LHCN-M2 (cell line): ENCODE measurements at places on chromosomes 7 and 10.

GRCh38 chr10:34995925-34996324, 94.2 kb downstream of the CUL2 start:
- DNase-seq = no peak

- peak; percentile 39 for DNase-seq
Observed at GRCh38 chr10:43640603-43641002, 8.1 kb downstream of the ZNF32 start.

DNA sequence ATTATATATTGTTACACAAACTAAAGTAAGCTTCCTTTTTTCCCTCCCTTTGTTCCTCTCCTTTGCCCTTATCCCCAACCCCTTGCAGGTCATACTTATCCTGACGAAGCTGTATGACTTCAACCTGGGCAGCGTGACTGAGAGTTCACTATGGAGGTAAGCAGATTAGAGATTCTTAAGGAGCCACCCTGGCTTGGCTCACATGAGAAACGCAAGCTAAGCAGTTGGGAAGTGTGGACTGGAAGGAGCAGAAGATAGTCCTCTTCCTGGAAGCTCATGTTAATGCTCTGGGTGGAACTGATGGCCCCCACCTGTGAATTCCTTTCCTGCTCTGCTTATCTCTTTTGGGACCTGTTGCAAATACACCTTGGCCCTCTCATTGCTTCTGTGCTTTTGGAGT, 201.6 kb downstream of the SORCS3 start:
- DNase-seq = no peak

DNA sequence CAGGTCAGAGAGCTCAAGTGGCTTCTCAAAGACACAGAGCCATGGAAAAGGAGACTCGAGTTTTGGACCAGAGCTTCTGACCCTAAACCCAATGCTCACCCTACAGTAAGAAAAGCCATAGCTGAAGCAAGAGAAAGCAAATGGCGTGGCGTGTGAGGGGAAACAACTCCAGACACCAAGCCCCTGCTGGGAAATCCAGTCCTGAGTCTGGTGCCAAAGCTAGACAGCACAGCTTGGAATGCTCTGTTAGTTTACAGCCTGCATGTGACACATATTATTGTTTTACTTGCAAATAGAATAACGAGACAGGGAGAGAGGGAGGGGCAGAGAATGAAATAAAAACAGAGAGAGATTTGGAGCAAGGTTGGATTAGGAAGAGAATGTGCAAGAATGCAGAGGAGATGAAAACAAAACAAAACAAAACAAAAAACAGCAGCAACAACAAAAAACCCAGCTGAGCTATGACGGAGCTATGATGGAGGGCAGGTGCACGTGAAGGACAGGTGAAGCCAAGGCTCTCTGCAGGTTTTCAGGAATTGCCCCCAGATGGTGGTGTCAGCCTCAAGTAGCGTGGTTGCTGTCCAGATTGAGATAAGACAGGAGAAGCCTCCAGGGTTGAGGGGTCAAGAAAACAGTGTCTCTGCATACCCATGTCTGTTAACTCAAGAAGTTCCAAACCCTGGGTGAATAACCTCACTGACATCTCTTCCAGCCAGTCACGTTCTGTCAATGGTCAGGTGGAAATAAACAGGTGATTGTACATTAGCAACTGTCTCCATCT, 69.7 kb upstream of the LRRC18 start:
- no peak for DNase-seq

DNA sequence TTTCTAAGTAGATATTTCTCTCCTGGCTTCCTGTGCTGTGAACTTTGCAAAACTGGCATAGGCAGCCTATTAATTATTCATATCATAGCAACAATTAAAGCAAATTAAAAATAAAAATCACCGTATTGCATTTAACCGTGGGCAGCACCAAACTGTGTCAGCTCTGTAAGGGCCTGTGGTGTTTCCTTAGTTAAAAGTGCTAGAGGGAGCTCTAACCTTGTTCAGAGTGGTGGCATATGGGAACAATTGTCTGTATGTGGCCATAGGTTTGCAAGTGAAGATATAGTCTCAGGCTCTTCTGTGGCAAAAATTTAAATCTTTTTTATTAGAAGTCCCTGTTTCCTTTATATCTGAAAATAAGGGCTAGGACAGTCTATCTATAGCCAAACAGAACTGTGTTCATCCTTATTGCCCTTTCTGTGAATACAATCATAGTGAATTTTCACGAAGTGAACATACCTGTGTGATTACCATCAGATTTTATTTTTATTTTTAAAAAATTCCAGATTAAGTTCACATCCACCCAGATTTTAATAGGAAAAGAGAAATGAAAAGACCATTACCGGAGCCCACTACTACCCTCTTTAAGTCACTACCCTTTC, 92.6 kb downstream of the POLL start:
- DNase-seq = peak; percentile 7

- no peak for DNase-seq
Observed at GRCh38 chr10:111705021-111705420, 478.5 kb downstream of the GPAM start.

- DNase-seq = no peak
Observed at GRCh38 chr7:70533614-70534013, 598.3 kb upstream of the GALNT17 start.

- no peak for DNase-seq
Observed at GRCh38 chr10:88161070-88161469, 297.6 kb downstream of the PTEN start.

DNA sequence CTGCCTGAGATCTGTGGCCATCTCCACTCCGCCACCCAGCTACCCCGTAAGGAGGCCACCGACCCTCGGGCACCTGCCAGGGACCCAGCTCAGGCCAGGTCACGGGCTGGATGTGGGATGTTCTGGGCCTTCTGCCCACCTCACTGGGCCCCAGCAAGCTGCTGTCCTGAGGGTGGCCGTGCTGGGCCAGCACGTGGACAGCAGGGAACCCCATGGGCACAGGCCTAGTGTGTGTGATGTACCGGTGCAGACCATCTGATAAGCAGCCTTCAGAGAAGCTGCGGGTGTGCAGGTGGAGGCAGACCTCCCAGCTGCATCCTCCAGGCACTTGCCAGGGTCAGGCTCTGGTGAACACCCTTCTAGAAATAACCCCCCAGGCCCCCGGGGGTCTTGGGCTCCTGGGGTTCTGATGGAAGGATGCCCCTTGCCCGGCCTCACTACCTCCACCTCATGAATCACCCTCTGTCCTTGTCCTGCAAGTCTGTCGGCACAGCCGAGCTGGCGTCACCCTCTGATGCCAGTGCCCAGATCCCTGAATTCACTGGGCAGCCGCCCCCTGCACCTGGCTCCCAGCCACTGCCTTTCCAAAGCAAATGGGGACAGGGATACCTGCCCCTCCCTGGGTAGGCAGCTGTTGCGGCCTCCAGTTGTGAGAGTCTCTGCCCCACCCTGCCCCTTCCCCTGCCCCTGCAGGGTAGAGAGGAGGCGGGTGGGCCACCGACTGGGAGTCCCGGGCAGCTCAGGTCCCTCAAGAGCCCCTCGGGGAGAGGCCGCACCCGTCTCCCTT, 139.8 kb downstream of the FAM53B start:
- no peak for DNase-seq

DNA sequence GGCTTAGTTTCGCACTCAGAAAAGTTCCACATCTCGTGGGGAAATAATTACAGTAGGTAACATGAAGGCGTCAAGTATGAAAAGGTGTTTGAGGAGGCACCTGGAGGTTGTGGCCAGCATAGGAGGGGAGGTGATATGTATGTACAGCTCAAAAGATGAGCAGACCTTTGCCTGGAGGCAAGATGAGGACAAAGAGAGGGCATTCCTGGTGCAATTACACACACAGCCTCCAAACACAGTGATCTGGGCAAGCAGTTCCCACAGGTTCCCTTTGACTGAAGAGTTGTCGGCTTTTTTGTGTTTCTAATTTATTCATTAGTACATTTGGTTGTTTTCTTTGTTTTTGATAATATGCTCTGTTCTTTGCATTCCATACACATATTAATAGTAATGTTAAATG, 46.9 kb downstream of the CDK14 start:
- no peak for DNase-seq

DNA sequence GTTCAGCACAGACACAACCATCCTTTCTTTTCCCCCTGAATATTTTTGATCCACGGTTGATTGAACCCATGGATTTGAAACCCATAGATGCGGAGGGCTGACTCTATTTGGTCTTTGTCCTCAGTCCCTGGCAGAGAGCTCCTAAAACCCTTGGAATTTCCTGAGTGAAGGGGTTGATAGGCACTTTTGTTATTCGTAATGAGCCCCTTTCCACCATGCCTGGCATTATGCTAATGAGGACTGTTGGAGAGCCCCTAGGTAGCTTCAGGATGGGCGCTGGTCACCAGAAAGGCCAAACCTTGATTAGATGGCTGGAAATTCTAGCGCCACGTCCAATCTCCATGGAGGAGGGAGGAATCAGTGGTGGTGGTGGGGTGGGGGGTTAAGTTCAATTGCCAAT, 205.8 kb upstream of the GRB10 start:
- DNase-seq = no peak

DNA sequence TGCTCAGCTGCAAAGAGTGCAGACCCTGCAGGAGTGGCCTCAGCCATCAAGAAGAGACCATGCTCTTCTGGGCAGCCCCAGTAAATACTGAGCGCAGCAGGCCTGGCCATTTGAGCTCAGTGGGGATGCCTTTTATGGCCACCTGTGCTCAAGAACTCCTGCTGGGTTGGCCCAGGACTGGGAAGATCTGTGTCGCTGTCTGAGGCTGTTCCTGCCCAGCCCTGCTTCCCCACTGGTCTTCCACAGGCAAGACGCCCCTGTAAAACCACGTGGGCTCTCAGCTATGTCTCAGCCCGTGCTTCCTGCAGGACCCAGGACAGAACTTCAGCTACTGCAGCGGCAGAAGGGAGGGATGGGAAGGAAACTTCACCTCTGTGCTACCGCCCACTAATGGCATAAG, 10.5 kb upstream of the PPIF start:
- DNase-seq = no peak

- no peak for DNase-seq
Observed at GRCh38 chr7:100968031-100968430, 1.3 kb upstream of the MUC12 start.

DNA sequence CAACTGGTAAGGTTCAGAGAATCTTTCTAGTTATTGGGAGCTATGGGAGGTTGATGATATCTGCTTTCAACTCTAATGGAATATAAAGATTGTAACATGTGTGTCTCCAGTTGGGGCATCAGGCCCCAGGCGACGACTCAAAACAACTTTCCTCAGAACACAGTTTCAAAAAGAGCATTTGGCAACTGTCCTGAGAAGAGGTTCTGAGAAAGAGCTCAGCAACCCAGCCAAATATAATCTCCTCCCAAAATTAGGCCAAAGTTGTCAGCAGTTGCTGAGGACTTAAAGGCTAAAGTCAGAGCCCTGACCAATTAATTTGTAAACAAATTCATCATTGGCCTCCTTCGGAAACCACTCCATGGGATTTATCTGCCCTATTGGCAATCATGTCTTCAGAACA, 251.1 kb upstream of the NFE2L3 start:
- no peak for DNase-seq

GRCh38 chr7:1122832-1123501, 35.1 kb downstream of the GPER1 start:
- no peak for DNase-seq

GRCh38 chr10:36362257-36362656, 720.2 kb upstream of the FZD8 start:
- no peak for DNase-seq

GRCh38 chr10:118412132-118412760, 70.1 kb upstream of the FAM204A start:
- no peak for DNase-seq

- DNase-seq = no peak
Observed at GRCh38 chr10:9075420-9075819, 1020.9 kb downstream of the GATA3 start.

DNA sequence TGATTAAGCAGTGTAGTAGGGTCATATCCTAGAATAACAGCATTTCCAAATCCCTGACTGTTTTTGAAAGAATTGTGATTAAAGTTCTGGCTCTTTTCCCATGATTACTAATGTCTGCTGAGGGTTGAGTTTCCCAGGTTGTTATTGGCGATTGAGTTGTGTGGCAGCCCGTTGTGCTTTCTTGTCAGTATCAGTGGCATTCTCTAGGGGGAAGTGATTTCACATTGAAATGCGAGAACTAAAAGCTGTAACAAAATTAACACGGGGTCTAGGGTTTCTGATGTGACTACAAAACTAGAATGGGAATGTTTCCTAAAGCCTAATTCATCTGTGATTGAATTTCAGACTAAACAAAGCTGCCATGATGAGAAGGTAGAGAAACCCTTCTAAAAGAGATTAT, 349.4 kb downstream of the EXOC4 start:
- DNase-seq = peak; percentile 88

DNA sequence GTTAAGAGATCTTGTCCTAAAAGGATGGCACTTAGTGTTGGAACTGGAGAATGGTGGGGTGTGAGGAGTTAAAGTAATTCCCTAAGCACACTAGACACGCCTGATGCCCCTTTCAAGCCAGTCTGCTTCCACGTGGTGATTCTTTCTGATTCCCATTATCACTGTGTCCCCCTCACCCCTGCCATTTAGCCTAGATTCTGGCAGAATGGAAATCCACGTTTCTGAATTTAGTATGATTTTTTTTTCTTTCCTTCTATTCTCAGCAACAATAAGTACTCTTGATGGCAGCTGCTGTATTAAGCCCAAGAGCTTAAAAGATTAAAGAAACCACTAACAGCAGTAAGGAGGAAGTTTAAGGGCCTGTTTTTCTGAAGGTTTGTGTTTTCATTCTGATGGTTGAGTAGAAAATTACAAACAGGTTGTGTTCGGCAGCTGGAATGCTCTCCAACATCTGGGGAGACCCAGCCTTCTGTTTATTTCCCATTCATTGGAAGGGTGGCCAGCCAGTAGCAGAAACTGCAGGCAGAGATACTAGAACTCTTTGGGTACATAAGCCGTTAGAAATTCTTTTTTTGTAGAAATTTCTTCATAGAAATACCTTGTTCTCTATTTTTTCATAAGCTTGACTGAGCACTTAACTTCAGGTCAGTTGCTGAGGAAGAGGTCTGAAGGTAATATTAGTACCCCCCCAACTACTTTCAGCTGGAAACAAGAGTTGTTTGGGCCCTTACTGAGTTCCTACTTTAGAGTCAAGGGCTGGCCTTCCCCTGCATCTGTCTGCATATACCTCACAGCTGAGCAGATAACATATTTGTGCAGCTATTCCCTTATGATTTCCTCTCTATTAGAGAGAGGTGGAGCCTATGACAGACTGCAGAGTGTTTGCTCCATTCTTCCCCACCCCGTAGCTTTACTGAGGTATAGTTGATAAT, 355.1 kb downstream of the AUTS2 start:
- no peak for DNase-seq

DNA sequence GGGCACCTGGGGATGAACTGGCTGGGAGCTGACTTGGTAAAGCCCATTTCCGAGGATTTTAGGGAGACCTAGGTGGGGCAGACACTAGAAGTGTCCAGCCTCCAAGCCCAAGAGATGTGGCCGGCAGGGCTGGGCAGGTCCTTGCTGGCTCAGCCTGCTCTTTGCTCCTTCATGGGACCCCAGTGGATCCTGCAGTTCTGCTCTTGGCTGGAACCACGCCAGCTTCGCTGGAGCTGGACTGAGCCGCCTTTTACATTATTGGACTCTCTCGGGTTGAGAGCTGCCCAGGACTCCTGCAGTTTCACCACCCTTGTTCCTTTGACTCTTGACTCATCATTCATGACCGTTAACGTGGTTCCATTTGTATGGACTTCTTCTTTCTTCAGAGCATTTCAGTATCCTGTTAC, 5.7 kb downstream of the PPIF start:
- no peak for DNase-seq
